ENCODE measurements at places on chromosomes 16 and 17. TPM values are rescaled to one million over a fixed set of nuclear protein-coding genes. Genes with fewer than 3 reads are reported as not detected.

Gene SLC16A11
- not detected for total RNA-seq

GRCh38 chr17:51251010-51251409 lies 8.8 kb downstream of the MBTD1 start:
- DNase-seq: no peak

DNA sequence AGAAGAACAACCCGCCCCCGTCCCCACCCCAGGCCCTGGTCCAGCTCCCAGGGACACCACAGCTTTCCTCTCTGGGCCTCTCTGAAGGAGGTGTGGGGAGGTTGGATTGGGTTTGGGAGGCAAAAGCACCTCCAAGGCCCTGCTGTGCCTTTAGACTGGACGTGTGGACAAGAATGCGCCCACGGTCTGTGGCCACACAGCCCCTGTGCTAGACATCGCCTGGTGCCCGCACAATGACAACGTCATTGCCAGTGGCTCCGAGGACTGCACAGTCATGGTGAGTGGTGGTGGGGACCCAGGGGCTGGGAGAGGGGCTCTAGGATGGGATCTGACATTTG lies 3.0 kb downstream of the CORO1A start:
- no peak for DNase-seq

- no peak for DNase-seq
These were observed 30.1 kb downstream of the GPRC5B start for GRCh38 chr16:19854543-19854876.

DNA sequence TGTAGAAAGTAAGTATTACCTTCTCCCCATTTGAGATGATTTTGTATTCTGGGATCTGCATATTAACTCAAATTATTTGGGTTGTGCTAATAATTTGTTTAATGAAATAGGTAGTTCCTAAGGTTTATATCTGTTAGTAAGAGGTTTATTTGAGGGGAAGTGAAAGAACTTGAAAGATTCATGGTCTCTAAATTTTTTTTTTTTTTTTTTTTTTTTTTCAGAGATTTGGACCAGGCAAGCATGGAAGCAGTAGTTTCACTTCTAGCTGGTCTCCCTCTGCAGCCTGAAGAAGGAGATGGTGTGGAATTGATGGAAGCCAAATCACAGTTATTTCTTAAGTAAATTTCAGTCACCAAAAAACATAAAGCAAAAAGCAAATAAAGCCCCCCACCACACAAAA lies 65.2 kb downstream of the OMG start:
- no peak for DNase-seq

DNA sequence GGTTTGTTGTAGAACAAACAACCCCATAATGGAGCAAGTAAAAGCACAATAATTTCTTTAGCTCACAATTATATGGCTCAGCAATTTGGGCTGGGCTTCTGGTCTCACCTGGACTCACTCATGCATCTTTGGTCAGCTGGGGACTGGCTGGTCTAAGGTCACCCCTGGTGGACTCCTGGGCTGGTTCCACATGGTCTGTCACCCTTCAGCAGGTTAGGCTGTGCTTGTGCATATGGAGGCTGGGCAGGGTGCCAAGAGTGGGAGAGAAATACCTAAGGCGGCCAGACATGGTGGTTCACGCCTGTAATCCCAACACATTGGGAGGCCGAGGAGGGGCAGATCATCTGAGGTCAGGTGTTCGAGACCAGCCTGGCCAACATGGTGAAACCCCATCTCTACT lies 27.0 kb upstream of the SMURF2 start:
- no peak for DNase-seq

Gene GSE1
- total RNA-seq: 35.0 TPM

Gene TMEM204
- total RNA-seq: not detected

DNA sequence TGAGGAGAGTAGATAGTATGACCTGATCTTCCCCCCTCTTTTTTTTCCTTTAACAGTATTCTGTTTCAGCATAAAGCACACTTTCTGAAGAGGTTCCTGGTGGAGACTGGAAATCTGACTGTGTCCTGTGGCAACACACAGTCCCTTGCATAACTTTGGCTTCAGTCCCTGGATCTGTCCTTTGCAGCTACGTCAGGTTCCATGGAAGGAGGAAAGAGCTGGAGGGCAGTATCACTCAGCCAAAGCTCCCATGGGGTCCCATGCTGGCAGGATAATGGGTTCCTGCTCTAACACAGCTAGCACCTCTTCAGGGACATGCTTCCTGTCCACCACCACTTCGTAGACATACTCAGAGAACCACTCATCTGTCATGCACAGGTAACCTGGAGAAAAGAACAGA lies 13.3 kb upstream of the SLC6A4 start:
- no peak for DNase-seq

Gene SLC47A1
- 0.17 TPM for total RNA-seq

DNA sequence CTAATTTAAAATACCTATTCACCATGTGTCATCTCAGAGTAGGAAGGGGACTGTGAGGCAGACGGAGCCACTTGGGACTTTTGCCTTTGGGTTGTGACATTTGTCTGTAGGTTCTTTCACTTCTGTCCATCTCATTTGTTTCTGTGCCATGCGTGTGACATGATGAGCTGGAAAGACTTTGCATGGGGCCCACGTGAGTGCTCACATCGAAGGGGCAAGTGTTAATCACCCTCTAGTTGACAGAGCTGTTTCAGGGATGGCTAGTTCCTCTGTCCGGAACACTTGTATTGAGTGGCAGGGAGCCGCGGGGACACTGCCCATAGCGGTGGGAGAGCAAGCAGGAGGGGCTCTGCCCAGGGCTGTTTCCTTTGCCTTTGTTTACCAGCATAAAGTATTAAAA lies 112.0 kb downstream of the RPTOR start:
- no peak for DNase-seq

GRCh38 chr17:7982173-7982572 lies 20.2 kb upstream of the GUCY2D start:
- DNase-seq: peak; percentile 69

Gene NAGS
- total RNA-seq: 0.91 TPM

All from astrocyte (in vitro differentiated cells and primary cell).